WERI-Rb-1 (cell line): ENCODE measurements at places on chromosomes 16 and 17.

GRCh38 chr16:89363621-89364393 is 126.6 kb downstream of the ANKRD11 start:
- DNase-seq: no peak

DNA sequence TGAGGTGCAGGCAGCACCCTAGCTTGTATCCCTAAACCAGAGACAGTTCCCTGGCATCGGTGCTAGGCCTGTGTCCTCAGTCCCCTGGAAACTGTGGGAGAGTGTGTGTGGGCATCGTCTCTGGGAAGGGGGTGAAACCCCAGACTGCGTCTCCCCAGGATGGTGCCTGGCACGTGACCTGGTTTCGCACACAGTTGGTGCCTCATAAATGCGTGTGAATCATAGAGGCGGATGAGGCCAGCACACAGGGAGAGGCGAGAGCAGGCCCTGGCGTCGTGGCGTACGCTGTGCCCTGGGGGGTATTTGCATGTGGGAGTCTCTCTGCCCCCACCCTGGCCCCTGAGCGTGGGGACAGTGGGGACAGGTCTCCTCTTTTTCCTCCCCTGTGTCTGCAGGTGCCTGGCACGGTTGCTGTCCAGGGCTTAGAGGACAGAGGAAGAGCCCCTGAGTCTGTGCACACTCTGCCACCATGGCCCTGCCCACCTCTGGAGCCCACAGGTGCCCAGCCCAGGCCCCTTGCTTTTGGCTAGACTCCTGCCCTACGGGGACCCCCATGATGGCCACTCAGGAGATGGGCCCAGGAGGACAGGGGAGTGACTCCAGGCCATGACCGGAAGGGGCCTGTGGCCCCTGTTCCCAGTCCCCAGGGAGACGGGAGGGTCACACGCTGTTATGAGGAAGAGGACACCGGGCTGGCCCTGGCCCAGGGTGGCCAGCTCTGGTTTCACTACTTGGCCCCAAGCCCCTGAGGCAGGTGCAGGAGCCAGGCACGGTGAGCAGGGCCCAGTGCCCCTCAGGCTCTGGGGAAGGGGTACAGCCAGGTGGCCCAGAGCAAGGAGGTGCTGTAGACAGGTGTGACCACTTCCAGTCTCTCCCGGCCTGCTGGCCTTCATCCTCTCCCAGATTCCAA is 1.3 kb upstream of the FSCN2 start:
- no peak for DNase-seq

DNA sequence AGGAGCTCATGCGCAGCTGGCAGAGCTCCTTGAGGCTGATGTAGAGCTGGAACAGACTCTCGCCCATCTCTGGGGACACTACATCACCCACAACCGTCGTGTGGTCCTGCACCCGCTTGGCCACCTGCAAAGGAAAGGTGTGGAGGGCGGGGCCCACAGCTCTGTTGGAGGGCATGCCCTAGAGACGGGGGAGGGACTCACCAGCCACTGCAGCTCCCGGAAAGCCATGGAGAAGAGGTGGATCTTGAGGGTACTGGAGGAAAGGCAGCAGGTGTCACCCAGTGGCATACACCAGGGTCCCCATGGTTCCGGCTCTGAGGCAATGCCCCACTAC is 8.6 kb downstream of the UNC13D start:
- no peak for DNase-seq

DNA sequence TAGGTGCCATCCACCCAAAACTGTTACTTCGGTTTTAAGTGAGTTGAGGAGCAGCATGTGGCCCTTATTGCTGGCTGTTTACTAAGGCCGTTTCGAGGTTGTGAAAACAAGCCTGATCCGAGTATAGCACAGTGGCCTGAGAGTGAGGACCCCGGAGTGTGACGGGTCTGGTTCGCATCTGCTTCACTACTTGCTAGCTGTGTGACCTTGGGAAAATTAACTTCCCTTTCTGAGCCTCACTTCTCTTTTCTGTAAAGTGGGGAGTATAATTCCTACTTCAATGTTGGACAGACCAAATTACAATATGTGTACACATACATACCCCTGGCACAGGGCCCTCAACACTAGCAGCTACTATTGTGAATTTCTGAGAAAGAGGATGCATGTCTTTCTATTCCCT is 11.7 kb upstream of the HEATR6 start:
- no peak for DNase-seq

DNA sequence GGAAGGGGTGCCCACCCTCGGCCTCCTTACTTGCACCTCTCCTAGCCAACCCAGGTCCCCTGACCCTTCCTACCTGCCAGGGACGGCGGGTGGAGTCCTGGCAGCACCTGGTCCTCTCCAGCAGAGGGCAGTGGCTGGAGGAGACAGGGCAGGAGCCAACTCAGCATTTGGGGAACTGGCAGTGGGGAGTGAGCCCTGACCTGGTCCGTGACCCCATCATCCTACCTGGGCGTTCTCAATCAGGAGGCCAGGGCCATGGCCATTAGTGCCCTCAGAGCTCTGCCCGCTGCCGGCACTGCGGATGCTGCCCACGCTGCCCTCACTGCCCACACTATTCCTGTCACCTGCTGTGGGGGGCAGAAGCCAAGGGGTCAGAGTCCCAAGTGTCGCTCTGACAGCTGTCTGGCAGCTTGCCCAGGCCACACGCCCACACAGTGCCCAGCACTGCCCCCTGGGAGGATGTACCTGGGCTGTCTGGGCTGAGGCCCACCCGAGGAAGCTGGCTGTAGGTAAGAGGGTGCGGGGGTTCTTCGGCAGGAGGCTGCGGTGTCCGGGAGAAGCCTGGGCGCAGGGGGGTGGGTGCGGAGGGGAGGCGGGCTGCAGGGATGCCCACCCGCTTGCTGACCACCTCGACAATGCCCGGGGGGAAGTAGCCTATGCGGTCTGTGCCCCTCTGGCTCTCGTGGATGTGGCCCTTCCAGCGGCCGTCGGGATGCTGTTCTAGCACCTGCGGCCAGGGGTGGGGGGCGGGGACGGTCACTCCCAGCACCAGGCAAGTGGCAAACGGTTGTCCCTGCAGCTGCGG is 10.8 kb downstream of the CASKIN2 start:
- DNase-seq: peak; percentile 70

DNA sequence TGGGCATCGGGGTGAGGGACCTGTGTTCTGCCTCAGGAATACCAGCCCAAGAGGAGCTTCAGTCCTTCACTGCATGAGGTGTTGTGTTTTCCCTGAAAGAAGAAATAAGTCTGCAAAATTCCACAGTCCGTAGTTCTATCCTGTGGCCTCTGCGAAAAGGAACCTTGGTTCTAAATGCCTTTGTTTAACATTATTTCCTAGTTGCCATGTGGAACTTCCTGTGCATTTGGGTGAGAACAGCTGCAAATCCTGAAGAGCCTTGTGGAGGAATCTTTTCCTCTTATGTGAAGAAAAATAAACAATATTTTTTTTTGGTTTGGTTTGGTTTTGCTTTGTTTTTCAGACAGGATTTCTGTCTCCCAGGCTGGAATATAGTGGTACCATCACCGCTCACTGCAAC is 9.8 kb downstream of the PSKH1 start:
- DNase-seq: no peak

DNA sequence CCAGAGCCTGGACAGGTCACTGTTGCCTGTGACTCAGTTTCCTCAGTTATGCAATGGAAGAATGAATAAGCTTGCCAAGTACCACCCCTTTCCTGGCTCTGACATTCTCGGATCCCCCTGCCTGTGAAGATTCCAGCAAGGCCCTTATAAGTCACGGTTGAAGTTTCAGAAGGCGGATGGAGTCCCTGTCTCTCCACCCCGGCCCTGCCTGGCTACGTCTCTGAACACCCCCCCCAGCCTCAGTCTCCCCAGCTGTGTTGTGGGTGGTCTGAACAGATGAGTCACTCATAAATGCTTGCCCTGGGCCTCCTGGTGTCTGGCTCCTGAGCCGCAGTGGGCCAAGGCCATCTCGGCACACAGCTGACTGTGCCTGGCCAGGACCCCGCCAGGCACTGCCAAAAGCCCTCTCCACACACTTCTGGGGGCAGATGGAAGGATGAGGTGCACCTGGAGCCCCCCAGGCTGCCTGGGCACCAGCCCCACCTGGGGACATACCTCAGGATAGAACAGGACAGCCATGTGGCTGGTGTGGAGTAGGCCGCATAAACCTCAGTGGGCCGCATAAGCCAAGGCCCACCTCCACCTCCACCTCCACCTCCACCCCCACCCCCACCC is 15.4 kb downstream of the VASN start:
- no peak for DNase-seq

DNA sequence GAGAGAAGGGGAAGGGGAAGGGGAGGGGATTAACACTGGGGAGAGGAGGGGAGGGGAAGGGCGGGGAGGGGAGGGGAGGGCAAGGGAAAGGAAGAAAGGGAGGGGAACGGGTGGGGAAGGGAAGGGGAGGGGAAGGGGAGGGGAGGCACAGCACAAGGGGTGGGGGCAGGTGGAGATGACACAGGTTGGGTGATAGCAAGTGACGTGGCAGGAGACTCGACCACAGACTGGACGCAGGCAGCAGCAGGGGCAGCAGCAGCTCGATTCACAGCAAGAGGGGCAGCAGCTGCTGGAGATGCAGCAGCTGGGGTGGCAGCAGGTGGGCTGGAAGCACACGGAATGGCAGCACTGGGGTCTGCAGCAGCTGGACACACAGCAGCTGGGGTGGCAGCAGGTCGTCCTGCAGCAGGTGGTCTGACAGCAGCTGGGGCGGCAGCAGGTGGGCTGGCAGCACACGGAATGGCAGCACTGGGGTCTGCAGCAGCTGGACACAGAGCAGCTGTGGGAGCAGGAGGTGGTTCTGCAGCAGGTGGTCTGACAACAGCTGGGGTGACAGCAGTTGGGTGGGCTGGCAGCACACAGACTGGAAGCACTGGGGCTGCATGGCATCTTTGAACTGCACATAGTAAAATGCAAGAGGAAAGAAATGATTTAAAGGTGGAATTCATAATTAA is at the start of gene KRTAP4-16:
Gene KRTAP4-16 (minus strand): TSS at position 624 of the 674 bp plus-strand sequence. CDS start 0 bp downstream, at position 624.
- DNase-seq: no peak

DNA sequence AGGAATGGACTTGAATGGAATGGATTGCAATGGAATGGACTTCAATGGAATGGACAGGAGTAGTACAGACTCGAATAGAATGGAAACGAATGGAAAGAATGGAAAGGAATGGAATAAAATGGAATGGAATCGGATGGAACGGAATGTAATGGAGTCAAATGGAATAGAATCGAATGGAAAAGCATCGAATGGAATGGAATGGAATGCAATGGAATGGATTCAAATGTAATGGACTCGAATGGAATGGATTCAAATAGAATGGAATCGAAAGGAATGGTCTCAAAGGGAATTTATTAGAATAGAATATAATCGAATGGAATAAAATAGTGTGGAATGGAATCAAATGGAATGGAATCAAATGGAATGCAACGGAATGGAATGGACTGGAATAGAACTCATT is 484.9 kb upstream of the WSB1 start:
- DNase-seq: no peak

DNA sequence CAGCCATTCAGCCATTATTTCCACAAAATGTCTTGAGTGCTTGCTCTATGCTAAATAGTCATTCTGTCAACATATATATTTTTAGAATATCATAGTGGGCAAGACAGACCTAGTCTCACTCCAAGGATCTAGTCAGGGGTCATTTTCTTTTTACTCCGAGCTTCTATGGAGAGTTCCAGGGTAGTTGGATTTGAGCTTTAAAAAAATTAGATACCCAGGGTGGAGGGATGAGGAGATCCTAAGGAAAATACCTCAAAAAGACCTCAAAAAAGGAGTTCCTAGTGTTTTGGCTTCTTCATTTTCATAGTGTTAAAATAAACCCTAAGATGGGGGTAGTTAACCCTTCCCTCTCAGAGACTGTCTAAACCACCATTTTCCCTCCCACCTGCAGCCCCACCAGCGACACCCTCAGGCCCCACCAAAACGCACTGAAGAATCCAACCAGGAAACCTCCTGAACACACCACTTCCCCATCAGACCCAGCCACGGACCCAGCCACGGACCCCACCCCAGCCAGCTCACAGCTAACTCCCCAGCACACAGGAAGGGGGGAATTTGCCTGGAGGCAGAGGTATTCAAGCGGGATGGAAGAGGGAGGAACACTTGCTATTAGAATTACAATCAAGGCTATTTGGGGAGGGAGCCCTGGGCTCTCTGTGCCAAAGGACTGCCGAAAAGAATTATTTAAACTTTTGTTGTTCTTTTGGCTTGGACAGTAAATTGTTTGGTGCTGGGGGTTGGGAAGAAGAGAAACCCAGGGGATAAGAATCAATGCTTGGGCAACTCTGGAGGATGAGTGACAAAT is 2.2 kb downstream of the ETV4 start:
- DNase-seq: no peak

- no peak for DNase-seq
These were observed 623.2 kb downstream of the CDH8 start for GRCh38 chr16:61413021-61413420.

DNA sequence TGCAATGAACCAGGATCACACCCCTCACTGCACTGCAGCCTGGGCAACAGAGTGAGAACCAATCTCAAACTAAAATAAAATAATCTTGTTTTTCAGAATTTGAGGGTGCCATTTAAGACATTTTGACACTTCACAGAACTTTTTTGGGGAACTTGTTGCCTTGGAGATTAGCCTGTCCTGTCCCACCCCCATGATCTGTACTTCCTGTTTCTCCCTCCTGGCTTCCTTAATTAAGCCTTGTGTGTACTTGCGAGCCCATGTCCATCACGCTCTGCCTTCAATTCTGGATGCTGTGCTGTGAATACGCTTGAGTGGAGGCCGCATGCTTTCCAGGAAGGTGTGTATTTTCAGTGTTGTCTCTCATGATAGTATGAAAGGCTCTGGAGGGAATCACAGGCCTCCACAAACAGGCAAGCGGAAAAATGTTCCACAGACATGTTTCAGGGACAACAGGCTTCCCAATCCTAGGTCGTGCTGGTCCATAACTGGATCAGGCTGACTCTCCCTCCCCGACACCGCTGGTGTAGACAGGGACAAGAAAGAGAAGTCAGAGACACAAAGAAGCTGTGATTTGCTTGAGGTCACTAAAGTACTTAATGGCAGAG is 56.9 kb downstream of the NOS2 start:
- DNase-seq: no peak

DNA sequence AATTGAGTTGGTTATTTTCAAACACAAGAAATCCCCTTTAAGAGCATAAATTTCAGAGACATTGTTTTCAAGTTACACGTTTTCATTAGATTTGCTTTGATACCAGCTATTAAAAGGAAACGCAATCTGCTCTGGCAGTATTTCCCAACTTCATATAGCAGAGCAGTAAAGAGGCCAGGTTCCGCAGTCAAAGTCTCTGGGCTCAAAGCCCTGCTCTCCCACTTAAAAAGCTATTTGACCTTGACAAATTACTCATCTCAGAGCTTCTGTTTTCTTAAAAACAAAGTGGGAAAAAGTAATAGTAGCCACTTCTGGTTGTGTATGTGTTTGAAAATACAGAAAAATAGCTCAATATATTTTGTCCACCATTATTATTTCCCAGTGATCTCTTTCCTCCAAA is 89.7 kb upstream of the CDYL2 start:
- no peak for DNase-seq

DNA sequence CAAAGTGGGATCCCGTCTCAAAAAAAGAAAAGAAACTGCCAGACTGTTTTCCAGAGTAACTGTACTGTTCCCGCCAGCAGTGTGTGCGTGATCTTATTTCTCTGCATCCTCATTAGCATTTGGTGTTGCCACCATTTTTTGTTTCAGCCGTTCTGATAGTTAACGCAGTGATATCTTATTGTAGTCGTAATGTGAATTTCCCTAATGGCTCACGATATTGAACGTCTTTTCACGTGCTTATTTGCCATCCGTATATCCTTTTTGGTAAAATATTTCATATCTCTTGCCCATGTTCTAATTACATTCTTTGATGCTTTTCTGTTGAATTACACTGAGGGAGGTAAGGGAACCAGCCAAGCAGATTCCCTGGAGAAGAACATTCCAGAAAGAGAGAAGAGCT is 92.4 kb downstream of the SEC14L1 start:
- no peak for DNase-seq
